Upper lobe of left lung (tissue), 6 donors: ENCODE measurements at places on chromosomes 11 and 22.

- DNase-seq, result no peak
Measured at GRCh38 chr22:46444390-46444854, 93.0 kb downstream of the CELSR1 start.

- no peak for DNase-seq
Measured at GRCh38 chr11:117984476-117984875, 1.7 kb upstream of the IL10RA start.

DNA sequence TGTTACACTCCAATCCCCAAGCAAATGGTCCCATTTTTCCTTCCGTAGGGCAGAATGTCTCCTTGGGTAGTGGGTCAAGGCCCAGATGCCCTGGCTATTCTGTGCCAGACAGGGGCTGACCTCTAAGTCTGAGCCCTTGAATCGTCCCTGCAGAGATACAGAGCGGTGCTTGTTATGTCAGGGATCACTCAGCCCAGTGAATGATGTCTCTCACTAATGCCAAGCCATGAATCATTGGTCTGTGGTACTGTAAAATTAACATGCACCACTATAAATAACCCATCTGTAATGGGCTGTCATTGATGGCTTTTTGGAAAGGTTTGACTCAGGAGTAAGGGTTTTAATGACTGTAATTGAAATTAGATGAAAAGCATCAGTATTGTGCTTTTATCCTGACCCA is 35.3 kb upstream of the KIRREL3 start:
- DNase-seq, result no peak

- DNase-seq, result no peak
Measured at GRCh38 chr22:35072925-35073324, 7.0 kb downstream of the ISX start.

- DNase-seq, result no peak
Measured at GRCh38 chr11:86360775-86361395, 13.8 kb upstream of the CCDC81 start.

- DNase-seq, result no peak
Measured at GRCh38 chr11:94838027-94838731, 70.0 kb downstream of the AMOTL1 start.

- DNase-seq, result no peak
Measured at GRCh38 chr11:122977470-122978298, 4.0 kb downstream of the BSX start.

DNA sequence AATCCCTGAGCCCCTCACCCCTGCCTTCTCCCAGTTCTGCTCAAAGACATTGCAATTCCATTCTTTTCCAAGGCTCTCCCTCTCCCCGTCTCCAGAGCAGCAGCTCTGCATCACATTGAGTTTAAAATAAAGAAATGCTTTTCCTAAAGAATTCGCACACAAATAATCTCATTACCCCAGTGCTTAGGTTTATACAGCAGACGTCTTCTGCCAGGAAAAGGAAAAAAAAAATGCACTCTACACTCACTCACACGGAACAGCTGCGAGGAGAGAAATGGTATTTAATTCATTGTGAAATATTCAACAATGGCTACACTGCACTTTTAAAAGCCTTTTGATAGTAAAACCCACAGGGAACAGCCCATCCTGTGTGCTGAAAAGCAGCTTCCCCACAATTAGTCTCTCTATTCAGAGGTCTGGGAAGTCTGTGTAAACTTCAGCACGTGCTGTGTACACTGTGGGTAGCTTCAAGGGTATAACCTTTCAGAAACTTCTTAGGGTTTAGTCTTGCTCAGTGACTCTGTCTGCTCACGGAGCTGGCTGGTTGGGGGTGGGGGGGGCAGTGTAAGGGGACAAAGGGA is 42.8 kb downstream of the ETS1 start:
- DNase-seq, result no peak

GRCh38 chr11:102306048-102306597 is 11.2 kb upstream of the BIRC3 start:
- no peak for DNase-seq

- DNase-seq, result peak; percentile 37
Measured at GRCh38 chr11:70331901-70332300, 61.4 kb downstream of the PPFIA1 start.

- peak; percentile 19 for DNase-seq
Measured at GRCh38 chr11:123702139-123702538, 39.3 kb downstream of the ZNF202 start.

GRCh38 chr11:71193431-71193830 is 58.9 kb downstream of the SHANK2 start:
- no peak for DNase-seq

DNA sequence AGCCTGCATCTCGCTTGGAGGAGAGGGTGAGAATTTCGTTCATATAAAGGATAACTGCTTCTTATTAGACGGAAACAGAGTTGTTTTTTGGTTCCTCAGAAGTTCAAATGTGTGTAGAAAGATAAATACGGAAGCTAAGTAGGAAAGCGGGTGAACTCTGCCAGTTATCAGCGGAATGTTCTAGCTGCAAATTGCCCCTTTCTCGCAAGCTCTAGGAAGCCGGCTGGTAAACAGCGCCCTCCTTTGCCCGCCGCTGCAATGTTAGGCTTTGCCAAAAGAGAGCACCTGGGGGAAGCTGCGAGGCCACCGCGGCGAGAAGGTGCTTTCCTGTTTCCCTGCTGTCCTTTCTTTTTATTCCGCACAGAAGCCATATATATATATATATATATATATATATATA is 67.0 kb downstream of the IGLL5 start:
- DNase-seq, result peak; percentile 15

DNA sequence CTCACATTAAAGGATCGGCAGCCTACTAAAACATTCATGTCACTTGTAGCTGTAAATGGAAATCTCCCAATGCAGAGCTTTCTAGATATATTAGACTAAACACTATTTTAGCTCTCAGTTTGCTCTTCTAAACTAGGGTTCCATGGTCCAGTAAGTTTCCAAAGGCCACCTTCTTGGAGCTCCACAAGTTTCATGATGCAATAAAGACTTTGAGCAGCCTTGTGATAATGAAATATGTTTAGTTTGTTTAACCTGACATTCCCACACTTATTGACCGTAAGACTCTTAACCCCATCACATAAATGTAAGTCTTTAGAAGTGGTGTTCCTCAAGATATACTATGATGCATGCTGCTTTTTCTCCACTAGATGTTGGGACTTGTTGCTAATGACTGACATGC is 87.7 kb downstream of the TRIM44 start:
- DNase-seq, result no peak

DNA sequence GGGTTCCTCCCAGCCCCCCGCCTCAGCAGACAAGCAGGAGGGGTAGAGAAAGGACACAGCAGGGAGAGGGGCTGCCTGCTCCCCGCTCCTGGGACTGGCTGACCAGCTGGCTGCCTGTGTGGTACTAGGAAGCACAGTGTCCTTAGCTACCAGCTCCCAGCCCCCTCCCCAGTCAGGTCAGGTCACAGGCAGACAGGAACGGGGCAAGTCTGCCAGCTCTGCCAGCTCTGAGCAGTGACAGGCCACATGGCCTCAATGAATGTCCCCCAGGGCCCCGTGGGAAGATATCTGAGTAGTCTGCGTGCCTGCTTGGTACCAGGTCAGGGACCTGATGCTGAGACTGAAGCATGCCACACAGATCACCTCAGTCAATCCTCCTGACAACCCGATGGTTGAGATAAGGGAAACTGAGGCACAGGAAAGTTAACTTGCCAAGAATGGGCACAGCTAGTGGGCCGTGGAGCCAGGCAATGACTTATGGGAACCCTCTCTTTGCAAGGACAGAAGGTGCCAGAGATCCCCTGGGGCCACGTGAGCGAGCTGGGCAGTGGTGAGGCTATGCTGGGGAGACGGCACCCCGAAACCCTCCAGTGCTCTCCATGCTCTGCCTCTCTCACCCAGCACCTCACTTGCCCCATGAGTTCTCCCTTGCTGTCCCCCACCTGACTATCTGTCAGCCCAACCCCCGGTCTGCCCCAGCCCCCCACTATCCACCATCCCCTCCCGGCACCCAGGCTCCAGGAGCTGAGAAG is 13.8 kb upstream of the MFNG start:
- no peak for DNase-seq

- DNase-seq, result peak; percentile 17
Measured at GRCh38 chr11:131760091-131761061, 390.0 kb downstream of the NTM start.

DNA sequence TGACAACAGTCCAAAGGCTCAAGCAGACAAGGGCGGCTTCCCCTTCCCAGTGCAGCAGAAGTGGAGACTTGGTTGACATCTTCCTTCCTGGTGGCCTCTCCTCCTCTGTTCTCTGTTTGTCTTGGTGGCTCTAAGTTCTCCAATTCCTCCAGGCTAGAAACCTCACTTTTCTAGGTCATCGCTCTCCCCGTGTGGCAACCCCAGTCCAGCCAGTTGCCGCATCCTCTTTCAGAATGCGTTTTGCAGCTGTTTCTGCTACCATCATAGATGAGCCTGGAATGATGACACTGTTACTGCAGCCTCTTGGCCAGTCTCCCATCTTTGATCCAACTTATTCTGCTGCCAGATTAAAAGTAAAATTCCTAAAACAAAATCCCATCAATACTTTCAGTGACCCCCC is 201.5 kb downstream of the TRIM29 start:
- DNase-seq, result no peak

DNA sequence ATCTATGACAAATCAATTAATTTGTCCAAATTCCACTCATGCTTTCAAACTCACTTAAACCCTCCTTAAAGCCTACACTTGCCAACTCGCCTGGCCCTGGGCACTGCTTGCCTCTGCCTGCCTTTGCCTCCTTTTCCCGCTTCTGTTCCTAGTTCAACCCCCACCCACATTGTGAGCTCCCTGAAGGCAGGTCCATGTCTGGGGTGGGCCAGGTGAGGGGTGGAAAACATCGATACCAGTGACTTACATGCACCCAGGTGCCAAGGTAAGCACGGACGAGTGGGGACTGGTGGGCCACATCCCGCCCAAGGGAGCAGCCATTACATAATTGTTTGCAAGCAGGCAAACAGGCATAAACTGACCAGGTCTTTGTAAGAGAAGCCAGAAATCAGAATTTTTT is 146.2 kb downstream of the ST3GAL4 start:
- no peak for DNase-seq

DNA sequence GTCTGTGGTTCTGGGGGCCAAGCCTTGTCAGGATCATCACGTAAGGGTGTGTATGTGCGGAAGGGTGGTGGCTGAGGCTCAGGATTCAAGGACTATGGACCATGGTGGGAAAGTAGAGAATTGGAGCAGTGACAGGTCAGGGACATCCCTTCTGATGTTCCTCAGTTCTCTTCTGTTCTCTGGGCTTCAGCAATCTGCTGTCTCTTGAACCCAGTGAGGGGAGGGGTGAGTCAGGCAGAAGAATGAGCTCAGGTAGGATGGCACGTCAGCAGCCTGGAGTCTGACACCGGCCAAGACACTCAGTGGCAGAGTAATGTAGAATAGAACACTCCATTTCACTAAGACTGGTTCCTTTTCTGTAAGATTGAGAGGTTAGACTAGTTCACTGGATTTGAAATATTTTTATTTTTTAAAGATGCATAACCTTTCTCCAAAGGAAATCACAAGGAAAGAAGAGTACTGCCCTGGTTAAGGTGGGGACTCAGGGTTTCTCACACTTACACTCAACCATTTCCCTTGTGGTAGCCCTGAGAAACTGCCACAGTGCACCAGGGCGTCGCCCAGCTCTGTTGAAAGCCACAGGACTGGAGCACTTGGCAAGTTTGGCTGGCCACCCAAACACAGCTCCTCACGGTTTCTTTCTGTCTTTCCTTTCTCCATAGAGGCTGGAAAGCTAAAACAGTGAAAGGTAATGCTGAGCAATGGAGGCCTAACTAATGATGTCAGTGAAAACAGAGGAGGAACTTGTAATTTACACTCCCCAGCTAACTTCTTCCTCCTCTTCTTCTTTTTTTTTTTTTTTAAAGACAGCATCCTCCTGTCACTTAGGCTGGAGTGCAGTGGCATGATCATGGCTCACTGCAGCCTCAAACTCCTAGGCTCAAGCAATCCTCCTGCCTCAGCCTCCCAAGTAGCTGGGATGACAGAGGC is 23.1 kb upstream of the MICAL2 start:
- DNase-seq, result peak; percentile 78

DNA sequence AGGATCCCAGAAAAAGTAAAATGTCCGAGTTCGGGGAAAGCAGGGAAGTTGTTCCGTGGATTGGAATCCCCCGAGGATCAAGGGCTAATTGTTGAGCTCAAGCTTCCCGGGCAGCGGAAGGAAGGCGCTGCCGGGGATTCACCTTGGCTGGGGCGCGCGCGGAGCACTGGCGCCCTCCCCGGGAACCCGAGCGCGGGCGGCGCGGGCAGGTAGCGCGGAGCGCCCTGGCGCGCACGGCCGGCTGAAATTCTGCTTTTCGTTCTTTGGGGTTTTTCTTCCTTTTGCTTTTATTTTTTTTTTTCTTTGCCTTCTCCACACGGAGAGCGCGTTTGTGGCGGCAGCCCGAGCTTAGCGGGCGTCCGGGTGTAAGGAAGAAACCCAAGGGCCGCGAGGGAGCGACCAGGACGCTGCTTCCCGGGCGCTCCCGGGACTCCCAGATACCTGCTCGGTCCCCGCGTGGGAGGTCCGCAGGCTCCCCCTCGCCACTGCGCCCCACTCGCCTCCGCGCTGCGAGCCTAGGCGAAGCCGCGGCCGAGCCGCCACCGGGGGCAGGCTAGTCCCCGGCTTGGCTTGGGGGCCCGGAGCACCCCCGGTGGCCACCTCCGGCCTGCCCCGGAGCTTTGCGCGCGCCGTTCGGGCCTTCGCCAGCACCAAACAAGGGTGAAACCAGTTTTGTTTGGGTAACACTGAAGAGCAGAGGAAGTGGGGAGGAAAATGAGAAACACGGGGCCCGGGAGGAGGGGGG is 4.8 kb upstream of the IGF2 start:
- DNase-seq, result peak; percentile 81

DNA sequence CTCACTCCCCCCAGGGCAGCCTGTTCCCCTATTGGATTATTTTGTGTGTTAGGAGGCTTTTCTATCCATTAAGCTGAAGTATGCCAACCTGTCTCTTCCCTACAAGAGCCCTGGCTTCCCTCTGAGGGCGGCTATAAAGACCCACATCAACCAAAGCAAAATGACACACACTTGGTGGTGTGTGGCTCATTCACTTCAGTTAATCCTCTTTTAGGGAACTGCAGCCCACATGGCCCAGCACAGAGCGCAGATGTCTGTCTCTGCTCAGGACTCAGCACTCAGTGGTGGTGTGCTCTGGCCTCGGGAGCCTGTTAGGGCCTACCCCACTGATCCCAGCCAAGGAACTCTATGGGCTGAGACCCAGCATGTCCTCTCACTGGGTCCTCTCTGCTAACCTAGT is 32.2 kb upstream of the LRRC10B start:
- DNase-seq, result no peak

GRCh38 chr11:1750481-1750839 is at the start of gene IFITM10:
Gene IFITM10 (minus strand): TSS chr11:1750595. CDS start chr11:1750442, 153 bp downstream.
- no peak for DNase-seq
